Activated CD4-positive, alpha-beta T cell treated with anti-CD3 and anti-CD28 coated beads for 36 hours (primary cell): ENCODE measurements at places on chromosomes 3 and 15.

DNA sequence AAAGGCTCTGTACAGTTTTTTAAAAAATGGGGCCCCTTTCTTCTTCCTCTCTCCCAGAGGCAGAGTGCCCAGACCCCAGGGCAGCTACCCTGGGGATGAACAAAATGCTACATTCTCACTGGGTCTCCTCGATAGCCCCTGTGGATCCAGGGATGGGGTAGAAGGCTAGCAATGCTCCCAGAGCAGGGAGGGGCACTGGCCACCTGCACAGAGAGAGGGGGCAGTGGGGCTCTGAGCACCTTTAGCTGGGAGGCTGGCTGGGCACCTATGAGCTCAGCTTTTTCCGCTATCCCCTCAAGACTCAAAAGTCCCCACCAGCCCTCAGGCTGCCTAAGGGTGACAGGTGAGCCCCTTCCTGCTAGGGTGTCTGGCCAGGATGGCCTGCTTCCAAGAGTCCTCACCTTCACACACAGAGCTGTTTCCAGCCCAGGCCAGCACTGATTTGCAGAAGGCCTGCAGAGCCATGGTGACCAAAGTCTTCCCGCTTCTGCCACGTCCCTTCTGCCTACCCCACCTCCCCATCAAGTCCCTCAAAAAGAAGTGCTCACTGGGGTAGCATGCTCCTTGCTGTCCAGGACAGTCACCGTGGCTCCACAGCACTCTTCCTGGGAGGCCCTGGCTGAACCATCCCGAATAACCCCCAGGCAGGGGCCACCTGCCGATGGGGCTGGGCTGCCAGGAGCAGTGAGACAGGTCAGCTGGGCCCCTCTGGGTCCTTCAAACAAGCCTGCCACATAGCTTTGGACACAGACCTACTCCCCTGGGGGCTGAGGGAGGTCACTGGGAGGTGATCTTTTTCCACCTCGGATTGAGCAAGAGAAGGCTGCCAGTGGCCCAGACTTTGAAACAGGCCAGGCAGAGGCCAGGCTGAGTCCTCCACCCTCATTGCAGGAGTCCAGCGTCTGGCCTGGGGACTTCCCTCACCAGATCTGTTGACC lies 20.4 kb downstream of the BMF start:
- DNase-seq, result no peak

- no peak for DNase-seq
Observed at GRCh38 chr15:32857732-32858131, 139.9 kb downstream of the GREM1 start.

DNA sequence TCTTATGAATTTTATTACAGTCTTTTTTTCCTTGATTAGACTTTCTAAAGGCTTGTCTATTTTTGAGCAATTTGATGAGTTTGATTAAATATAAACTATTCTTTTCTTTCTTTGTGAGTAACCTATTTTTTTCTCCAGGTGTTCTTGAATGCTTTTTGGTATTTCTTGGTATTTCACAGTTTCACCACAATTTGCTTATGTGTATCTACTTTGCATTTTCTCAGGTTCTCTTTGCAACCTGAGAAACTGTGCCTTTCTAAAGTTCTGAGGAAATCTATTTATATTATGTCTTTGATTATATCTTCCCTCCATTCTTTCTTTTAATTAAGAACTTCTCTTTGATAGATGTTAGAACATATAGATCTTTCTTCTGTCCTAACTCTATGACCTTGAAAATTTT lies 117.1 kb upstream of the MLF1 start:
- no peak for DNase-seq

DNA sequence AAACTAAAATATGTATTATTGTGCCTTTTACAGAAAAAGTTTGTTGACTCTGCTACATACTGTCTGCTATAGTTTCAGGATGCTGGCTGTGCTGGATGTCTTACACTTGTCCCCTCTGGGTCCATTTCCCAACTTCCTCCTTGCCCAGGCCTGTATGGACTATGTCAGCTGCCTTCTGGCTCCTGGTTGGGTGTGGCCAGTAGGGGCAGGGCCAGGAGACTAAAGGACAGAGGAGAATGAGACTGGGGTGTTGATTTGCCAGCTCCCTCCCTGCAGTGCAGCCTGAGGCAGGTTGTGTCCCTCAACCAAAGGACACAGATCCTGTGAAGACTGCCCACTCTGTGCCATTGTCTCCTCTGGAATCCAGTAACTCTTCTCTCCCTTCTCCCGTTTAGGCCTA lies 90.6 kb upstream of the UBE2E2 start:
- DNase-seq, result no peak

- DNase-seq, result no peak
Observed at GRCh38 chr15:101023501-101024072, 104.4 kb downstream of the LRRK1 start.

- no peak for DNase-seq
Observed at GRCh38 chr15:71114066-71114680, 1.1 kb upstream of the THSD4 start.

DNA sequence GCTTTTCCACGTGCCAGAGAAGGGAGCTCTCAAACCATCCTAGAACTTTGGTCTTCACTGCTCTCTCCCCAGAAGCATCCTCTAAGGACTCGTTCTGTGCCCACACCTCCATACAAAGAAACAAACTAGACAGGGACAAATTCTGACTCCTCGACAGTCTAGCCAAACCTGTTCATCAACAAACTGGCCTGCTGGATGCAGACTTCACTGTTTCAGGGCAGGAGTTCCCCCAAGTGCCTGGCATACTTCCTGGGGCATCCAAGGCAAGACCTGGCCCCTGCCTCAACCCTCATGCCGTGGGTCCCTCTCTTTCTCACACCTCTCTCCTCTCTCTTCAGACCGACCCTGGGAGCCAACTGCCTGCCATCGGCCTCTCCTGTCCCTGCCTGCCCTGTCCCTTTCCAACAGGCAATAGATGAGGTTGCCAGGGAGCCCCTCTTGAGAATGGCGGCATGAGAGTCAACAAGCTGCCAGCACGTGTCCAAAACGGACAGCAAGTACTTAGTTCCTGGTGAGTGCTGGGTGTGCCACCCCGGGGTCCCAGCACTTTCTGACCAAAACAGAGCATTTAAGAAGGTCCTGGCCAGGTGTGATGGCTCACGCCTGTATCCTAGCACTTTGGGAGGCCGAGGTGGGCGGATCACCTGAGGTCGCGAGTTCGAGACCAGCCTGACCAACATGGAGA lies 79.1 kb upstream of the HES1 start:
- DNase-seq, result no peak

- DNase-seq, result no peak
Observed at GRCh38 chr15:56600380-56600779, 132.9 kb downstream of the ZNF280D start.

GRCh38 chr3:122403489-122403888 lies 12.4 kb downstream of the WDR5B start:
- DNase-seq, result no peak

DNA sequence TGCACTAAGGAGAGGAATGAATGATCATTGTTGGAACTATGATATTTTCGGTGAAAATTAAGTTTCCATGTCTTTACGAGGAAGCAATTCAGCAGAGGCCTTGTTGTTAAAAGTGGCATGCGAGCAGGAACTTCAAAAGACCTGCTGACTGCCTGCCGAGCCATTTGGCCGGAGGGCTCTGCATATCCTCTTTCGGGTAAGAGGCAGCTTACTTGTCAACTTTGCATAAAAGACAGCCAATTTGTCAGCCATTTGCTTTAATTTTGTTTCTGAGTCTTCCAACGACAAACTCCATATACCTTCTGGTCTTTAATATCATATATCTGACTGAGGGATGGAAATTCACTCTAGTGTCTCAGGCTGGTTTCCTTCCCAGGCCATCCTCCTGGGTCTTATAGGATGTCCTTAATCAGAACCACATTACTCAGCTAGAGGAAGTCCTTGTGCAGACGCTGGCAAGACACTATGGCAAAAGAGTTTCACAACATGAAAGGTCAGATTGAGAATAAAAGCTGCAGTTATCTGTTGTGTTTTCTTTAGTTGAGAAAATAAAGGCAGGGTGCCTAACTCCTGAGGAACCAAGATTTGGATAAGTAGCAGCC lies 128.7 kb upstream of the WNT5A start:
- DNase-seq, result no peak

- DNase-seq, result no peak
Observed at GRCh38 chr3:194384156-194384555, 14.6 kb upstream of the LRRC15 start.

DNA sequence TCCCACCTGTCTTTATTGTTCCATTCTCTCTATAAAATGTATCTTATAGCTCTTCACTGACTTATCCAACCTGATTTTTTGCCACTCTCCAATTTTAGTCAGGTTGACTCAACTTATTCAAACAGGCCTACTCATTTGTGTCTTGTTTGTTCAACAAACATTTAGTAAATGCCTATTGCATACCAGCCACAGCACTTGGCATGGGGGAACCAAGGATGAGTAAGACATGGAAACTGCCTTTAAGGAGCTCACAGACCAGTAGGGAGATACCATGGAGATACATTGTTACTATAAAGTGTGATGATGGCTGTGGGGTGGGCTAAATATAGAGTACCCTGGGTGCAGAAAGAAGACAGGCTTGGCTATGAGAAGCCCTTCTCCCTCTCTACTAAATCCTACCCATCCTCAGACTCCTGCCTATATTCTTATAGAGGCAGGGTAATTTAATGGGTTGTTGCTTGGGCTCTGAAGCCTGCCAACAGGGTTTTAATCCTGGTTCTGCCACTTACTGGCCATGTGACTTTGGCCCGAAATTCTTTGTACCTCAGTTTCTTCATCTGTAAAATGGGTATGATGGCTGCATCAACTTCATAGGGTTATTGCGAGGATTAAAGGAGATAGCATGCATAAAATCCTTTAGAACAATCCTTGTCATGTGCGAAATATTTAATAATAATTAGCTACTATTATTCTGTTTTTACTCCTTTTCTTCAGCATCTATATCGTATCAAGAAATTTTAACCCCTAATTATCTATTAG lies 348.5 kb upstream of the UMPS start:
- no peak for DNase-seq

DNA sequence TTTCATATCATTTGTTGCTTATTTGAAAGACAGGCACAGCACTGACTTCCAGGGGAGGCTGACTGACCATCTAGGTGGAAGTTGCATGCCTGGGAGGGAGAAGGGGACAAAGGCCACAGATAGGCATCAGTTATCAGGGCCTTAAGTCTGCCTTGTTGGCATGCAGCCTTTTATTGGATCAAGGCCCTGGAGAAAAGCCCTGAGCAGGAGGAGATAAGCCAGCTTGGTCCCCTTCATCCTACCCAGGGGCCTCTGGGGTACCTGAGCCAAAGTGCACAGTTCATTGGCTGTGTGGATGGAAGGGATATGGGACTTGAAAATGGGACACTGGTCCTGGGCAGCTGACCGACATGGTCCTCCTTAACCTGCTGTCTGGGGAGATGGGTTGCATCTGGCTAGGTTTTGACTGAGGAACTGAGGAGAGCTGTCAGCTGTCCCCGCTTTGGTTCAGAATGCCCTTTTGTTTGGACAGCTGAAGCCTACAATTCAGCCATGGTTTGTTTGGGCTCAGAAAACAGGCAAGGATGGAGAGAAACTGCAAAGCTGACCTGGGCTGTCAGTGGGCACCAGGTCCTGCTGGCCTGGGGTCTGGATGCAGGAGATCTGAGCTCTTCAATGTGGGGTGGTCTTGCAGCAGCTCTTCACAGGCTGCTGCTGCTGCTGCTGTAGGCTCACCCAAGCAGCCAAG lies 60.0 kb downstream of the FLNB start:
- no peak for DNase-seq
